Stimulated activated CD8-positive, alpha-beta memory T cell treated with anti-CD3 and anti-CD28 coated beads, Interleukin-15, amount 100 ng/mL, for 4 hours (primary cell): ENCODE measurements at places on chromosomes 2 and 18.

DNA sequence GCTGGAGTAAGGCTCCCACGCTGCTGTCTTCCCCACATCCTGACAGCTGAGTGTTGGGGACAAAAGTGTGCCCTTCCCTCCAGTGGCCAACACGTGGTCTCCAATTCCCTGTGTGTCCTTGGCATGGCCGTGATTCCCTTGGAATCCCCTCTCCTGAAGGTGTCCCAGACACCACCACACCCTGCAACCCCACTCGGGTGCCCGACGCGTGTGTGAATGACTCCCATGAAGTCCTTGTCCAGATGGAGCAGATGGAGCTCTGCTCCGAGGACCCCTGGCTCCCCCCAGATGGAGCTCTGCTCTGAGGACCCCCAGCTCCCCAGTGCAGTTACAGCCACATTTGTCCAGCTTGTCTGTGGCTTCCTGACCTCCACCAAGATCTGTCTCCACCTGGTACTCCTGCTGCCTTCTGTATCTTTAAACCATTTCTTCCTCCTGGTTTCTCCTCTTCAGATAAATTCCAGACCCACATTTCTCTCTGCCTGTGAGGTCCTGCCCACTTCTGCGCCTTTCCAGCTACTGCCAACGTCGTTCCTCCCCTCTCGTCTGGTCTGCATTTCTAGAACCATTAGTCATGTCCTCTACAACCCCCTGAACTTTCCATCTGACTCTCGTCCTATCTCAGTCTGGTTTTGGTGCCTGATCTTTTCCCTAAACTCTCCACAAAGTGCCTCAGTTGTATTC is 86.8 kb upstream of the PXDN start:
- DNase-seq, result no peak

- no peak for DNase-seq
These were observed 155.8 kb downstream of the PTGR3 start for GRCh38 chr18:75053028-75053629.

- no peak for DNase-seq
These were observed 298.7 kb downstream of the RND3 start for GRCh38 chr2:150188800-150189199.

DNA sequence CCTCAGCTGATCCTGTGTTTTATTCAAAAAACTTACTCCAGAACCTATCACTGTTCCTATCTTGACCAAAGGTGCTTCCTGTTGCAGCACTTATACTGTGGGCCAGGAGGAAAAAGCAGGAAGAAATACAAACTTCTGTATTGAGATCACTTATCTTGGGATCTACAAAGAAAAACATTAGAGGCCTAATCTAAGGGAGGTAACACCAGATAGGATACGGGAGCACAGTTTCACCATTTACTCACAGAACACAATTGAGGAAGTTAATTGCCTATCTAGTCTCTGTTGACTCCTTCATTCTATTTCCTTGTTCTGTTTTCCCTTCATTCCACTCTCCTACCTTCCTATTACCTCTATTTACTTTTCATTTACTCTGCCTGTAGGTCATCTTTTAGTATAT is 287.2 kb upstream of the LINC00305 start:
- DNase-seq, result no peak

GRCh38 chr2:41775366-41776025 is 272.3 kb upstream of the PKDCC start:
- DNase-seq, result no peak

- DNase-seq, result no peak
These were observed 124.0 kb downstream of the GAREM1 start for GRCh38 chr18:32346671-32347070.
